ENCODE measurements at places on chromosomes 12 and 14.

DNA sequence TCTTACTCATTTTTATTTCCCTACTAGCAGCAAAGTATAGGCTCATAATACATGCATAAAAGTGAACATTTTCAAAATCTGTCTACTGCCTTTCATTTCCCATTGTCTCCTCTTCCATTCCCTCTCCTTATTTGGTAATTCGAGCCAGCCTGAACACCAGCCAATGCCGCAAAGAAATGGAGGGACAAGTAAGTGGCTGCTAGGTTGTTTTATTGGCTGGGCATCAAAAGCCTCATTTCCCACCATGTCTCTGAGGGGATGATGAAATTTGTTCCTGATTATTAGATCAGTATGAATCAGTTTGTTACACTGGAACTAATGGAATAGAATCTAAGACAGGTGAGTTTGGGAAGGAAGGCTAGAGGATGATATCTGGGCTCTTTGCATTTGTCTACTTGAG lies 143.5 kb downstream of the KCNA5 start:
- DNase-seq = no peak

DNA sequence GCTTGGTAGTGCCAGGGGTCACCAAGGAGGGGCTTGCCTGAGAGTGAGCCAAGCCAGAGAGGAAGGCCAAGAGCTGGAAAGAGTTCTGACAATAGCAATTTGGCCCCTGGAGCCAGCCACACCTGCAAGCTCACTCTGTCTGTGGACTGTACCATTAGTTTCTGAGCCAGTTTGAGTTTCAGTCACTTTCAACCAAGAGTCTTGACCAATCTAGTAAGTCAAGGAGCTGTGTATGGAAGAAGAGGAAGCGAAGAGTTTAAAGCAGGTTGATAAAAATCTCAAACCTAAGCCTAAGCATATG lies 38.5 kb downstream of the NT5DC3 start:
- DNase-seq = no peak

- DNase-seq = no peak
Observed at GRCh38 chr12:132061197-132061596, 82.9 kb downstream of the DDX51 start.

DNA sequence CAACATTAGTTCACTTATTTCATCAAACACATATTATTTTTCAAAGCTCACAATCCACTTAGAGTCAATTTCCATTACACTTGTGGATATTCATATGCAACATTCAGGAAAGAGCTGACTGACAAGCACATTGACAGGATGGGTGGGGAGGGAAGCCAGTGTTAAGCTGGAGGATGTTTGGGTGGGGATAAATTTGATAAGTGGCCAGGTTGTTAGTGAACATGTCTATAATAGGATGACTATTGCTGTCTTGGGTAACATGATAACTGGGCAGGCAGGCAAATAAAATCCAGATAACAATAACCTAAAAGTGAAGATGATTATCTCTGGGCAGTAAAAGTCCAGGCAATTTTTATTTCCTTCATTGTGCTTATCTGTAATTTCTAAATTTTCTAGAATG lies 73.8 kb upstream of the OSBPL8 start:
- no peak for DNase-seq

DNA sequence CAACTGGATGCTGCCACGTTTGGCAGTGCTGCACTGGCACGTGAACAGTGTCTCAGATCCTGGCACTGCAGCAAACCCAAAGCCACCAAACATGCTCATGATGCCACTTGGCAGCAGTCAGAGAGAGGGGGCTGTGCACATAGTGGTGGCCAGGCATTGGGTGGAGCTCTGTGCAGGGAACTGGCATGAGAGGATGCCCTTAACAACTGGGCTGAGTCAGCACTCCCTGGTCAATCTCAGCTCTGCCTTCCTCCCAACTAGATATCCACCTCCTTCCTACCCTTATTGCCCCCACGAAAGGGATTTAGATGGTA lies 37.0 kb downstream of the ZFHX2 start:
- DNase-seq = no peak

GRCh38 chr12:122942637-122943036 lies 23.6 kb downstream of the ABCB9 start:
- no peak for DNase-seq

- no peak for DNase-seq
Observed at GRCh38 chr12:78636231-78636855, 228.2 kb upstream of the SYT1 start.

Measured in D721Med (cell line).